Mucosa of gallbladder (tissue), 1 donor: ENCODE measurements at places on chromosomes 7 and 10.

DNA sequence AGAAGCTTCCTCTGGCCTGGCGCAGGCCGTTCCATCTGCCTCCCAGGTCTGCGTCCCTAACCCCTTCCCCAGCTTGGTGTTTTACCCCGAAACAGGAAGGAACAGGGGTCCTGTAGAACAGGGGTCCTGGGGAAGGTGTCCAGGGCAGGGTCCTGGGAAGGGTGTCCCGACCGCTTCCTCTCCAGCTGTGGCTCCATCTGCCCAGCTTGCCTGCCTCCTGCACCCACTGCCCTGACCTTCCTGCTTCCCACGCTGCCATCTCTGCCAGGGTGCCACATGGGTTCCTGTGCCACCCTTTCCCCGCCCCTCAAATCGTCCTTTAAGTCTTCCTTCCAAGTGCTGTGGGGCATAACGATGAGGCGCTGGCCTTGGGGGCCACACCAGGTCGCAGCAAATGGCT is 32.4 kb downstream of the WDR86 start:
- no peak for DNase-seq

DNA sequence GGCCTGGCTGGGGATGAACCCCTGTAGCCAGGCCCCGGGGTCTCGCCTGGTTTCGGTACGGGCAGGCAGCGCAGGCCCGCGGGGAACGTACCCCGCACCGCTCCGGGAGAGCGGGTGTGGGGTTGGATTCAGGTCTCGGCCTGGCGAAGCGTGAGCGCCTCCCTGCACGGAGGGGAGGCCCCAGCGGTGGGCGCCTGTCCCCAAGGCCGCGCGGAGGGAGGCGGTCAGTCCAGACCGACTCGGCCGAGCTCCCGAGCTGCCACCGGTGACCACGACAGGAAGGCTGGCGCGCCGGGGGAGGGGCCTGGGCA is 378 bp upstream of the INPP5F start:
- DNase-seq = no peak

- DNase-seq = peak; percentile 54
Measured at GRCh38 chr7:28891192-28891875, 66.8 kb downstream of the TRIL start.

GRCh38 chr10:88523739-88524400 is 59.2 kb downstream of the RNLS start:
- no peak for DNase-seq
